Frontal cortex (tissue), 4 donors: ENCODE measurements at places on chromosomes 11 and 22. TPM values are rescaled to one million over a fixed set of nuclear protein-coding genes. Genes with fewer than 3 reads are reported as not detected.

OR5L2 gene
- total RNA-seq: not detected

- no peak for DNase-seq
These were observed 24.9 kb upstream of the CCDC89 start for GRCh38 chr11:85710917-85711316.

H19 gene
- total RNA-seq: 9.8 TPM

DNA sequence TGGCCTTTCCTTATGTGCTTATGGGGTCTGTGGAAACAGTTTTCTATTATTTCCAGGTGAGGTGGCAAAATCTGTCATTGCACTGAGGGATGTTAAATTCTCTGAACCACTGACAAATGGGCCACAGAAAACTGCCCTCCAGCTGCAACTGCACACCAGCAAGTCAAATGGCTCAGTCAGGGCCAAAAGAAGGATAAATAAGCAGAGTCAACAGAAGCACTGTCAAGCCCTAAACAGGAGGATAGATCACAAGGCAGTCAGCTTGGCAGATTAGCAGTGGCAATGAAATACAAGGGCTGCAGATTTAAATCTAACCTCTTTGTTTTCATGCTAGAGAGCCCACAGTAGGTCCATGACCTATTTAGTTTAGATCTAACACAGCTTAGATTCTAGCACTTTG, 435.6 kb downstream of the ETS1 start:
- no peak for DNase-seq

DNA sequence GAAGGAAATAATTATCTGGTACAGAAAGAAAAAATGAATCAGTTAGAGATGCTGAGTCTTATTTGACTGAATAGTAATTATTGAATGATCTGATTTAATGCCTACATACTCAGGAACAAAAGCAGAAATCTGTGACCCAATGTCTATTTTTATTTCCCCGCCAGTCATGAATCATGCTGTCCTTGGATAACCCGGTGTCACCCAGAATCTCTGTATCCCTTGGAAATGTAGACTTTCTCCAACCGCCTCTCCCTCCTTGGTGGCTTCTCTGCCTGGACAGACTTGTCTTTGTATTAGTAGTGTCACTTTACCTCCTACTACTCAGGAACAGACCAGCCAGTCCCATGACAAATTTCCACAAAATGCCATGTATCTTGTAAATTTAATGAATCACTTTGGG, 173.3 kb upstream of the PDGFD start:
- no peak for DNase-seq

CCDC188 gene
- total RNA-seq: 0.82 TPM

- no peak for DNase-seq
These were observed 36.1 kb downstream of the PPFIA1 start for GRCh38 chr11:70306586-70307033.

- no peak for DNase-seq
These were observed 37.4 kb upstream of the PRODH start for GRCh38 chr22:18973264-18974031.
